T-helper 2 cell (primary cell): ENCODE measurements at places on chromosomes 3 and 15.

DNA sequence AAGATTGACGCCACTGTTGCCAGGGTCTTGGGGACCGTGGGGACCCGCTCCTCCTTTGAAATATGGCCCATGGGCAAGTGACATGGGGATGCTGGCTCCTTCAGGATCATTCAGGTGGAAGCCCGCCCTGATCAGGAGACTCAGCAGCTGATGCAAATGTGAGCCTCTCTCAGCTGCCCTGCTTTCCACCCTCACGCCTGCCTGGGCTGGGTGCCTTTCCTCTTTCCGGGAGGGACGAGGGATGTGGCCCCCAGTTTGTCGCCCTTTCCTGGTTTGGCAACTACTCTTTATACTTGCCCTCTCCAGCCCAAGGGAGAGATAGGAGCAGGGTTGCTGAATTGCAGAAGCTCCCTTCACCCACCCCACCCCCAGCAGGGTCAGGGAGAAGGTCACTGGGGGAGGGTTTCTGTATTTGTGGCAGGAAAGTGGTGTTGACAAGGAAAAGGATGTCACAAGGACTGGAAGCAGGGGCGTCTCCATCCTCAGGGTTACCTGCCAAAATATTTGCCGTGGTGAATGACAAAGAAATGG, 21.8 kb downstream of the DNASE1L3 start:
- DNase-seq, result no peak

GRCh38 chr15:38512901-38513300, 51.7 kb downstream of the RASGRP1 start:
- no peak for DNase-seq

- no peak for DNase-seq
Observed at GRCh38 chr3:183980403-183980802, 37.3 kb downstream of the ABCC5 start.

- no peak for DNase-seq
Observed at GRCh38 chr3:42800251-42800650, 4.0 kb downstream of the HIGD1A start.

DNA sequence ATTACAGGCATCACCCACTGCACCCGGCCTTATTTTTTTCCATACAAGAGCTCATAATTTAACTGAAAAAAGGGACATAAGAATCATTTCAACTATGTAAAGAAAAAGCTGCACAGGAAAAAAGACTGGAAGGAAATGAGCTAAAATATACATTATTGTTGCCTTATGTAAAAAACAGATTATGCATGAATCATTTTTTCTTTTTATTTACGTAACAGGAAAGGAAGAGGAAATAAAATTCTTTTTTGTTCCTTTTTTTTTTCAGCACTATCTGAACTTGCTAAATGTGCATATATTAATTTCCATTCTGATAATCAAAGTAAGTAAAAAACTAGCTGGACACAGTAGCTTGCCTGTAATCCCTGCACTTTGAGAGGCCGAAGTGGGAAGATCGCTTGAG, 12.1 kb downstream of the KIF9 start:
- DNase-seq, result no peak

DNA sequence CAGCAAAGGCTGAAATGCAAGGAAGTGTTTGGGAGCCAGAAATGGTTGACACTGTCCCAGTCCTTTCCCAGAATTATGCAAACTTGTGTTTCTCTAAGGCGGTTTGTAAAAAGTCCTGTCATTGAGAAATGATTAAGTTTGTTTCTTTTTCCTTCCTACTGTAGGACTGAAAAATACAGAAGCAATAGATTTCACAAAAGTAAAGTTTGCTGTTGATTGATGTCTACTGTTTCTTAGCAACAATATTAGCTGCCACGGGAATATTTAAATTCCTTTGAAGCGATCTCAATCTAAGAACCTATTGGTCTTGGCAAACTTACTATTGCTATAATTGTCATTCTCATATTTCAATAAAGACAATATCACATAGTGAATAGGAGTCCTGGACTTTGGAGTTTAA, 100.7 kb upstream of the IL12A start:
- no peak for DNase-seq

- no peak for DNase-seq
Observed at GRCh38 chr3:79162653-79163052, 605.1 kb downstream of the ROBO1 start.

GRCh38 chr3:13547591-13548371, 1.1 kb upstream of the FBLN2 start:
- no peak for DNase-seq

GRCh38 chr3:188557235-188557634, 403.3 kb downstream of the LPP start:
- DNase-seq, result no peak

DNA sequence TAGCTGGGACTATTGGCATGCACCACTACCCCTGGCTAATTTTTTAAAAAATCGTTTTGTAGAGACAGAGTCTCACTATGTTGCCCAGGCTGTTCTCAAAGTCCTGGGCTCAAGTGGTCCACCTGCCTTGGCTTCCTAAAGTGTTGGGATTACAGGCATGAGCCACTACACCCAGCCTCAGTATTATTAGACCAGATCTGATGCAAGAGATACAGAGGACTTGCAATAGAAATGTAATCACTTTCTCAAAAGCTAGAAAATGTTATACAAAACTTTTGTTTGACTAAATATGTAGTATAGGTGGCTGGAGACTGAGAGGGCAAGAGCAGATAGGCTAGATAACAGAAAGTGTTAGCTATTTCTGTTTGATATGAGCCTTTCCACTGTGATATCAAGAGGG, 531.9 kb downstream of the SOX2 start:
- no peak for DNase-seq

GRCh38 chr15:85976986-85977385, 102.7 kb upstream of the AGBL1 start:
- DNase-seq, result no peak

DNA sequence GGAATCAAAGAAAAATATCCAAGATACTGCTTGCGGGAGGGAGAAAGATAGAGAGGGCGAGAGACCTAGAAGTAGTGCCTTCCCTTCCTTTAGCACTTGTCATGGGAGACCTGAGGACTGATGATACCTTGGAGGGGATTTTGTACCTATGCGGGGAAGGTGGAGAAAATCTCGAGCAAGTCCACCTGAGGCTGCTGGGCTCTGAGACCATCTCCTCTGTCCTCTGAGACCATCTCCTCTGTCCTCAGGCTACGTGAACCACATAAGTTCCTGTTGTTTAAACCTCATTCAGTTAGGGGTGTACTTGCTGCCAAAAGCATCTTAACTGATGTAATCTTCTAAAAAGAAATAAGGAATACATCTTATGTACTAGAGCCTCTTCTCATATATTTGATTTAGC, 164.9 kb downstream of the NR2F2 start:
- no peak for DNase-seq

- no peak for DNase-seq
Observed at GRCh38 chr3:71786217-71786549, 1.2 kb upstream of the PROK2 start.

- DNase-seq, result no peak
Observed at GRCh38 chr3:12817343-12817710, 20.8 kb downstream of the CAND2 start.

- DNase-seq, result no peak
Observed at GRCh38 chr15:98835876-98836275, 171.7 kb downstream of the PGPEP1L start.

DNA sequence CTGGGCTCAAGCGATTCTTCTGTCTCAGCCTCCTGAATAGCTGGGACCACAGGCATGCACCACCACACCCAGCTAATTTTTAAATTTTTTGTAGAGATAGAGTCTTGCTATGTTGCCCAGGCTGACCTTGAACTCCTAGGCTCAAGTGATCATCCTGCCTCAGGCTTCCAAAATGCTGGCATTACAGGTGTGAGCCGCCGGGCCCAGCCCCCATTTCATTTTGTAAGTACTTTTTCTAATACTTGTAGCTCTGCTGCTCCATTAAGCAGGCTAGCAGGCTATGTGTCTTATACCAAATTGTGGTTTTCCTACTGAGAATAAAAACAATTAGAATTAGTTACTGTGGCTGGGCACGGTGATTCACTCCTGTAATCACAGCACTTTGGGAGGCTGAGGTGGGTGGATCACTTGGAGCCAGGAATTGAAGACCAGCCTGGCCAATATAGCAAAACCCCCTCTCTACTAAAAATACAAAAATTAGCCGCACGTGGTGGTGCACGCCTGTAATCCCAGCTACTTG, 22.4 kb downstream of the NIPA1 start:
- no peak for DNase-seq

DNA sequence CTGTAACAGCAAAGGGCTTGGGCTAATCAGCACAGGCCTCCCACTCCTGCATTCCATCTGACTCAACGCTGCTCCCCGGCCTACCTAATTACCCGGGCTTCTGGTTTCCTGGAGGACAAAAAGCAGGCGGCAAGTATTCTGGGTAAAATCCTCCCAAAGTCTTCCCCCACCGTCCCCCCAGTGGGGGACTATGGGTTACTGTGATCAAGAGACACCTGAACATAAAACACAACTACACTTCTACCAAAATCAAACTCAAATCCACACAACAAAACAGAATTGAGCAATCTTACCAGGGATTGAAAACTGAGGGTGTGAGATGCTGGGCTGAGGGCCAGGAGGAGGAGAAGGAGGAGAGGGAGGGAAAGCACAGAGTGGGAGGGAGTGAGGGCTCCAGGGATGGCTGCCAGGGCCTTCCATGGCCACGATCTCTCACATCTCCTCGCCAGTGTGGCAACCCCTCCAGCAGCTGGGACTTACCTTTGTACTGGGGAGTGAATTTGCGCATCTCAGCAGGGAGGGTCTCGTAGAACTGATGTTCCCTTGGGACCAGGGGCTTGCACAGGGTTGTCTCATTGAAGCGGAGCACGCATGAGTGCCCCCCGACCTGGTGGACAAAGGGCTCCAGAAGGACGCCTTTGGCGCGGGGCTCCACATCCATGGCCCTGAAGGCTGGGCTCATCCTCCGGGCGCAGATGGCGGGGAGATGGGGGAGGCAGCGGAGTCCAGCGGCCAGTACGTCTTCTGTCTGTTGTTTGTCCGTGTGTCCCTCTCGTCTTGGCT, 9.1 kb upstream of the NCKIPSD start:
- no peak for DNase-seq

DNA sequence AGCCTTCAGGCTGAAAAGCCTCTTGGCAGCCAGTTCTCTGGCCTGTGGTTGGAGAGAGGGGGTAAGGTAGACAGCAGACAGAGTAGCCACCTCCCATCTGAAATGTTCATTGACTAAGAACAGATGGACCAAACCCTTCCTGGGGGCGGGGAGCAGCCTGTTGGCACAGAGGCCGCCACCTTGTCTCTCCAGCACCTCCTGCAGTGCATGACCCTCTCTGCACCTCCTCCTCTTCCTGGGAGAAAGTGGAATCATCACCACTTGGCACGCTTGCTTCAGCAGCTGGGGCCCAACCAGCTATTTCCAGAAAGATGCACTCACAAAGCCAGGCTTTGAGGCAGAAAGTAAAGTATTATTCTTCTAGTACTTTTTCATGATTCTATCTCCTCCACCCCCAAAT, 313.4 kb upstream of the CHRM5 start:
- no peak for DNase-seq

DNA sequence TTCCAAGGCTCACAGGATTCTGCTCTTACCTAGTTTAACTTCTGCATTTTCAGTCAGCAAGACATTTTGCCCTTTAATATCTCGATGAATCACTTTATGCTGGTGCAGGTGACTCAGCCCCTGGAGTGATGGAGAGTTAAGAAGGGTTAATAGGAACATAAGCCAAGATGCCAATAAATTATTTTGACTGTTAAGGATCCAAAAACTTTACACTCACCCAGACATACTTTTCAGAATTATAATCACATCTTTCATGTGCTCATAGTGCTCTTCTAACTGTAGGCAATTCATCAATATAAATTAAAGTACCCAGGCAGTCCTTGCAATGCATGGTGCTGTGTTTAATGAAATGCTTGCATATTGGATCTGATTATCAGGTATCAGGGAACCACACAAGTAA, 164.1 kb upstream of the SLC2A2 start:
- no peak for DNase-seq

DNA sequence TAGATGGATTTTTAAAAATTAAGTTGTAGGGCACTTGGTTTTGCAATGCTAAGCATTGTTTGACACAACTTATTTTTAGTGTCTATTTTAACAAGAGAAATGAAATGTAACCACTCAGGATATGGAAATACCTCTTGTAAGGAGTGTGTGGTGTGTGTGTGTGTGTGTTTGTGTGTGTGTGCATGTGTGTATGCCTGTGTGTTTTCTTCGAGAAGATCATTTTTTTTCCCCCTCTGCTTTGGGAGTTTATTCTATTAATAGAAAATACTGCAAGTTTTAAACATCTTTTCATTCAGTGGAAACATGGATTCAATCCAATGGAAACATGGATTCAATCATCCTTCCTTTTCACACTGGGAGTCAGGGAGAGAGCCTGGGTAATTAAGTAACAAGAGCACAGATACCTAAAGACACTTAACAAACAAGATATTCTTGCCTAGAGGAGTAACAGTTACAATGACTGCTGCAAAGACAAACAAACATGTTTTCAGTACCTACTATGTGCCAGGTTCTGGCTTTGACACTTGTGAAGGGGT, 567.2 kb upstream of the TBL1XR1 start:
- DNase-seq, result no peak

DNA sequence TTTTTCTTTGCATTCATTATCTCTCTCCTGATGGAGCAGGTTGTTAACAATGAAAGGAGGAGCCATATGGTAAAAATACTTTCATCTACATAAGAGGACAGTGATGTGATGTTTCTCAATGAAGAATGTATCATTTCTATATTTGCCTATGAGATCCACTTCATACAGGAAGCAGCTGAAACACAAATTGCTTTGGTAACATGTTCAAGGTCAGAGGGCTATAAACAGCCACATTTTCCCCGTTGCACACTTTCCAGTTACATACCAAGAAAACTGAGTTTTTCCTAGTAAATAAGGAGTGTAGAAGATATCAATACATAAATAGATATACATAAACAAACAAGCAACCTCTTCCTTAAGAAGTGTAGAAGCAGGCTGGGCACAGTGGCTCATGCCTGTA, 32.6 kb upstream of the GYG1 start:
- no peak for DNase-seq

GRCh38 chr3:159936541-159936940, 52.1 kb upstream of the IL12A start:
- no peak for DNase-seq

DNA sequence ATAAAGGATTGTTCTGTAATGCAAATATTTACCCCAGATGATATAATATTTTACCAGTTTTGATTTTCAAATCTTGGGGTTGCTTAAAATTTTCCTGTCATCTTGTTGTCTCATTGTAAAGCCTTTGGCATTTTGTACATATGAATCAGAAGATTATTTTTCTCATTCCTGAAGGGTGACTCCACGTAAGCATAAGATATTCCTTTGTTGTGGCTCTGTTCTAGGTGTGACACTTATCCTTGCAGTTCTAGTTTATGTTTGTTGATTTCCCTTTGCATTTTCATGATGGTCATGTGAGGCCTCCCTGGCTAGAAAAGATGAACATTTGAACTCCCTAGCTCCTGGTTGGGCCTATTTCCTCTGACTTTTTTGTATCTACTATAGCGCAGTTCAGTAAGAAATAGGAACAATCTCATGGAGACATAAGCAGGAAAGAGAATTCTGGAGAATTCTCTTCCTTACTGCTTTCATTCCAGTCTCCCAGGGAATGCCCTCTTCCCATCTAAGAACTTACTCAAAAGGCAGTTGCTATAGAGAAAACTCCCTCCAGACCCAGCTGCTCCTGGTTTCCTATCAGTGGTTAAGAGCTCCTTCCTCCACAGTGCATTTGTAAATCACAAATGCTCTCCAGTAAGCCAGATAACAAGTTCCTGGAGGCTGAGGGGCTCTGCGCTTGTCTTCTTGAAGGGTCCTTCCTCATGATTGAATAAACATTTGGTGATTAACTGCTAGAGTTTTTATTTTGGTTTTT, 124.7 kb downstream of the WNT5A start:
- DNase-seq, result no peak
